Small intestine (tissue), 16 donors: ENCODE measurements at places on chromosomes 4 and X. TPM values are rescaled to one million over a fixed set of nuclear protein-coding genes. Genes with fewer than 3 reads are reported as not detected.

DUSP9 gene
- 5.5 TPM for polyA plus RNA-seq

SORBS2 gene
- 4.6 TPM for polyA plus RNA-seq

DTHD1 gene
- polyA plus RNA-seq = not detected

NRK gene
- polyA plus RNA-seq = 0.77 TPM

BGN gene
- polyA plus RNA-seq = 23.2 TPM

STK32B gene
- polyA plus RNA-seq = not detected

EDNRA gene
- 3.3 TPM for polyA plus RNA-seq

PPARGC1A gene
- 8.1 TPM for polyA plus RNA-seq

LANCL3 gene
- polyA plus RNA-seq = 0.27 TPM

NAP1L2 gene
- not detected for polyA plus RNA-seq

CBR4 gene
- 5.7 TPM for polyA plus RNA-seq

RIBC1 gene
- 1.5 TPM for polyA plus RNA-seq
